ENCODE measurements at places on chromosomes 6 and 20.

- DNase-seq, result no peak
Measured at GRCh38 chr6:147507162-147508041, 1.1 kb upstream of the SAMD5 start.

- DNase-seq, result no peak
Measured at GRCh38 chr20:47998736-47999135, 213.5 kb upstream of the SULF2 start.

DNA sequence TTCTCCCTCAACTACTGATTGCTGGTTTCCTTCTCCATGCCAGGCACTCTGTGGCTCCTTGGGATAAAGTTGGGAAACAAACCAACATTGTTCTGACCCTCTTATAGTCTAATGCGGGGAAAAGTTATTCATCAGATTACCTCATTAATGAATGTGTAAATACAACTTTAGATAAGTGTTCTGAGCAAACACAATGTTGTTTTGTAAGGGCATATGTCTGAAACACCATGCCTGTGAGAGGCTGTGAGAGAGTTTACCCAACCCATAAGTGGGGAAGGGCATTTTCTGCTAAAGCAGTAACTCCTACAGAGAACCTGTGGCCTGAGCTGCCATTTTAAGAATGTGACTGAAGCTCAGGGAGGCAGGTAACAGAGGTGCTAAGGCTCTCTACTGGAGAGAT, 283.5 kb downstream of the KHDC1L start:
- no peak for DNase-seq

GRCh38 chr6:108653949-108654348, 93.2 kb downstream of the FOXO3 start:
- DNase-seq, result no peak

GRCh38 chr6:90502381-90502780, 84.5 kb downstream of the MAP3K7 start:
- DNase-seq, result no peak

GRCh38 chr6:87701344-87701675, 723 bp downstream of the AKIRIN2 start:
- peak; percentile 30 for DNase-seq

DNA sequence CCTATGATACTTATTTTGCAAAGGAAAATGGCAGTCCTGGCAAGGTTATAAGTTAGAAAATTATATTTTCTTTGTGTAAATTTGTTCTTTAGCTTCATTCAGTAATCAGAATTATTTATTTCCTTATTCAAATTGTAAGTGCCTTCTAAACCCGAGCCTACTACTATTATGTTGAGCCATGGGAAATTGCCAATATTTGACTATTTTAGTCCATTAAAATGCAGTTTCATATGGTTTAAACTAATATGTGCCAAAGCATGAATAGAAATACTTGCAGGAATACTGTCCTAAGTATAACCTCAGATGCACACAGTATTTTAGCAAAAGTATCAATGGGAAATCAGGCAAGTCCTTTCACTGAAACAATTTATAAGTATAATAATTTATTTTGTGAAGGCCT, 228.4 kb downstream of the LAMA2 start:
- no peak for DNase-seq

DNA sequence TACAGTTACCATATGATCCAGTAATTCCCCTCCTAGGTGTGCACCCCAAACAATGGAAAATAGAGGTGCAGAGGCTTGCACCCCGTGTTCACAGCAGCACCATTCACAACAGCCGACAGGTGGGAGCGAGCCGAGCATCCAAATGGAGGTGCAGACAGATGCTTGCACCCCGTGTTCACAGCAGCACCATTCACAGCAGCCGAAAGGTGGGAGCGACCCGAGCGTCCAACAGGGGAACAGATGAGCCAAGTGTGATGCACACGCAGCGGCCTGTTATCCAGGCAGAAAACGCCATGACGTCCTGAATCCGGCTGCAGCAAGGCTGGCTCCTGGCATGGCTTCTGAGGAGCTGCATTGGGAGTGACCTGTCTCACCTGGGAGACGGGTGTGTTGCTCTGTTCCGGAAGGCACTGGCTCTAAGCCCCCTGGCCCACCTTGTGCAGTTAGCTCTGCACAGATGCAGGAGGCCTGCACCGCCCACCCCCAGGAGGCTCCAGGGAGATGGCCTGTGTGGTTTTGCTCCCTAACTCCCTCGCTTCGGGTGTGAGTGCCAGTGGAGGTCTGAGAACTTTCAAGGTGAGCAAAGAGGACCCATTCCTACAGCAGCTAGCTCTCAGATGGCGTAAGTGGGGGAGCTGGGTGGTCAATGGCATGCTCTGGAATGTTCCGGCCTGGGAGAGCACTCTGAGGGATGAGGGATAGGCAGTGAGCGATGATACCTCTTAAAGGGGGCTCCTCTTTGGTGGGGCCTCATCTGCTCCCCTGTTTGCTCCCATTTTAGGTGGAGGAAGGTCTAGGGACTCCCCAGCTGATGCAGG, 47.8 kb upstream of the FRMD1 start:
- no peak for DNase-seq

- no peak for DNase-seq
Measured at GRCh38 chr6:25553502-25553901, 98.5 kb upstream of the SCGN start.

DNA sequence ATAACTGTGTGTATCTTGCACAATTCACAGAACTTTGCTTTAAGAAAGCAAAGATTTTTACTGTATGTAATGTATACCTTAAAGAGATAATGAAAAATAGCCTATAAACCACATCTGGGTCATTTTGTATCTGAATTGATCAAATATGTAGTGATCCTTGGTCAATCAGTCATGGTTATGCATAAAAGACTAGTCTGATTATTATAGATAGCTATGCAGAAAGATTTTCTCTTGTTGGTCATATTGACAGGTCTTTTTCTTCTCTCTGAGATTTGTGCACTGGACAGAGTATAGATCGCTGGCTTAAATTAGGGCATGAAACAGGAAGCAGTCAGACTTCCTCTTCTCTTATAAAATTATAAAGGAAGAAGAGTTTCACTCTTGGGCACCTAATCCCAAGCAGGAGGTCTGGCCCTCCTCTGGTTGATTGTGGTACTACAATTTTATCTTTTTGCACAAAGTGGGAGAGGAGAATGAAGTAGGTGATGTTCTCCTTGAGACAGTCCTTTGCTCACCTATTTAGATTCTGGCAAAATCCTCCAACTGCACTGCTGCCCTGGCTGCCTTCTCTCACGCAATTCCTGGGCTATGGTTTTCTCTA, 380.9 kb upstream of the RGS17 start:
- no peak for DNase-seq

DNA sequence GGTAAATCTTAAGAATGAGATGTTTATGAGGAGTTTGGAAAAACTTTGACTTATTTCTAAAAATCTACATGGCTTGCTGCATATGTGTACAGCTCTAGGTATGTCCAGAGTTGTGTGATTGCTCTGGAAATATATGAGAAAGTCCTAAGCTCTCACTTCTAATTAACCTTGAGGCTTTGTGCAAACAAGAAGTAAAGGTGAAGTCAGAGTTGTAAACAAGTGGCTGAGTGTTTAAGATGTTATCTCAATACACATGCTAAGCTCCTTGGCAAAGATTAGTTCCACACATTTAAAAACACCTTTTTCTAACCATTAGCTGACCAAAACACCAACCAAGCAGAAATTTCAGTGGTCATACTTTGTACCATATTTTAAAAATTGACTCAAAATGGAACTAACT, 684.2 kb downstream of the HTR1B start:
- DNase-seq, result no peak

GRCh38 chr20:20255099-20255498, 112.8 kb upstream of the INSM1 start:
- DNase-seq, result no peak

GRCh38 chr20:5914859-5915258, 35.5 kb downstream of the TRMT6 start:
- DNase-seq, result no peak

GRCh38 chr6:124560873-124561567, 401.2 kb upstream of the RNF217 start:
- no peak for DNase-seq

DNA sequence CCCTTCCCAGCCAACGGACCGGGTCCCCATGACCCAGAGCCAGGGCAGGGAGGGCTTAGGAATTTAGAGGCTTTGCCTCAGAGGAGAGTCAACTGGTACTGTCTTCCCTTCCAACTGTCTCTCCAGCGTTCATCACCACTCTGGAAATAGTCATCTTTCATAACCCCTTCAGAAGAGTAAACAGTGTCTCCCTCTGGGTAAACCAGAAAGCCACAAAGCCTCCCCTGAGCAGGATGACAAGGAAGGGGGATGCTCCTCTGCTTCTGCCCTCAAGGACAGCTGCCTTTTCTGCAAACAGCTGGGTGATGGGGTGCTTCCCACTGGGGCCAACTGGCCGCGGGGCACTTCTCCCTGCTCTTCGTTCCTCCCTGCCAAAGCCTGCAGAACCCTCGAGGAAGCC, 90.1 kb downstream of the PSMG4 start:
- DNase-seq, result no peak

GRCh38 chr6:127347178-127347577, 3.8 kb upstream of the ECHDC1 start:
- no peak for DNase-seq

DNA sequence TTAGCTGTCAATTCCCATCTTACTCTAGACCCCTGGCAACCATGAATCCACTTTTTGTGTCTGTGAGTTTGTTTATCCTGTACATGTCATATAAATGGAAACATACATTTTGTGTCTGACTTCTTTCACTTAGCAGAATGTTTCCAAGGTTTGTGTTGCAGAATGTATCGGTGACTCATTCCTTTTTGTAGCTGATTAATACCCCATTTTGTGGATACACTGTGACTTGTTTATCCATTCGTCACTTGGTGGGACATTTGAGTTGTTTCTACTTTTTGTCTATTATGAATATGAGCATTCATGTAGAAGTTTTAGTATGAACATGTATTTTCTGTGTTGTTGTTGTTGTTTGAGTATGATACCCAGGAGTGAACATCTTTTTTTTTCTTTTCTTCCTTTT, 21.4 kb downstream of the CDYL start:
- no peak for DNase-seq

DNA sequence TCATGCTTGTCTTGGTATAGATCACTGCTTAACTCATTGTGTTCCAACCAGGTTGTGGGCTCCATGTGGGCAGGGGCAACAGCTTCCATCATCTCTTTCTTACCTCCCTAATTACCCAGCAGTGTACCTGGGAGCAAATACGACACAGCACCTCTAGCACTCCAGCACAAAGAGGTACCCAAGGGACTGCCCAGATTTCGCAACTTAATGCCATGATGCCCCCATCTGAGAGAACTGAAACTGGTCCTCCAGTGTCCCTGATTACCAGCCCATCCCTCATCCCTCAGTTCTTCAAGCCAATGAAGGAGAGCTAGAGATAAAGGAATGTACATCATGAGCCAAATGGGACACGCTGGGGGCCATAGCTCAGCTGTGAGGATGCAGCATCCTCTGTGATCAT, 41.9 kb upstream of the MDGA1 start:
- DNase-seq, result no peak

DNA sequence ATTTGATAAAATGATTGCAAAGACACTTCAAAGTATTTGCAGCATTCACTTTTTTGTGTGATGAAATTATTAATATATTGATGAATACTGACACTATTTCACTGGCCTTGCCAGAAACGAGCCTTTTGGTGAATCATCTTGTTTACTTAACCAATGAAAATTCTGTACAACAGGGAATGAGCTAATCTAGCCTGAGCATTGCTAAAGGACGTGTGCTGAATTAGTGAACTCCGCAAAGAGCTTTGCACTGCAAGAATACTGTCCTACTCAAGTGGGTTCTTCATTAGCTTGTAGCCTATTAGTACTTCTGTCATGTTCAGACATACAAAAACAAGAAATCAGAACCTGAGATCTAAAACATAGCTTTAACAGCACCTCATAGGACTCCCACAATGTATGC, 172.0 kb upstream of the NRSN1 start:
- no peak for DNase-seq

GRCh38 chr20:49695830-49696229, 17.8 kb downstream of the B4GALT5 start:
- no peak for DNase-seq

DNA sequence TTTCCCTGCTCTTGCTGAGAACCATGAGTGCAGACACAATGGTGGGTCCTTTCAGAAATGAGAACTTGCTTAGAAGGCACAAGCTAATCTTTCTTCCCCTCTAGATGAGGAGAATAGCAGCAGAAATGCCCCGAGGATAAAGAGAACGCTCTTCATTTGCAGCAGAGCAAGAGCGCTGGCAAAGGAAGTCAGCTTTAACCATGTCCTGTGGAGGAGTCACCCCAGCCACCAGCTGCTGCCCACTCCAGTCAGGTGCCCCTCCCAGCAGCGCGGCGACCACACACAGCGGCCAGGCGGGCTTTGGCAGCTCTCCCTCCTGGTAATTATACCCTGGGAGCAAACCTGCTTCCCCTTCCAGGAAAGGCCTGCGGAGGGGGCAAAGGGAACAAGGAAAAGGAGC, 42.4 kb upstream of the EMILIN3 start:
- peak; percentile 37 for DNase-seq

DNA sequence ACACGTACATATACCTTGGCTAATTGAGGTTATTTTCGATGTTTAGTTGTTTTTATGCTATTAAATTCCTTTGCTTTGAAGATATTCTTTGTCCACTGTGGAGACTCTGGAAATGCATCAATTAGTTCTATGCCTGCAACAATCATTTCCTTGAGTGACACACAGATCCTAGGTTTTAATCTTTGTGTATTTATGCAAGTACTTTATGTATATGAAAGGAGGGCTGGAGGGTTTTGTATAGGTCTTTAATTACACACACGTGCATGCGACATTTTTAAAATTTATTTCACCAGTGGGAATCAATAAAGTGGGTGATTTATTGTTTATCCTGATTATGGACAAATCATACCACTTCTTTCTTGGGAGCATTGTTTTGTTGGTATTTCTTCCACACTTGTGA, 57.3 kb downstream of the ZFAND3 start:
- DNase-seq, result no peak

- no peak for DNase-seq
Measured at GRCh38 chr6:31090973-31091364, 21.4 kb downstream of the C6orf15 start.

DNA sequence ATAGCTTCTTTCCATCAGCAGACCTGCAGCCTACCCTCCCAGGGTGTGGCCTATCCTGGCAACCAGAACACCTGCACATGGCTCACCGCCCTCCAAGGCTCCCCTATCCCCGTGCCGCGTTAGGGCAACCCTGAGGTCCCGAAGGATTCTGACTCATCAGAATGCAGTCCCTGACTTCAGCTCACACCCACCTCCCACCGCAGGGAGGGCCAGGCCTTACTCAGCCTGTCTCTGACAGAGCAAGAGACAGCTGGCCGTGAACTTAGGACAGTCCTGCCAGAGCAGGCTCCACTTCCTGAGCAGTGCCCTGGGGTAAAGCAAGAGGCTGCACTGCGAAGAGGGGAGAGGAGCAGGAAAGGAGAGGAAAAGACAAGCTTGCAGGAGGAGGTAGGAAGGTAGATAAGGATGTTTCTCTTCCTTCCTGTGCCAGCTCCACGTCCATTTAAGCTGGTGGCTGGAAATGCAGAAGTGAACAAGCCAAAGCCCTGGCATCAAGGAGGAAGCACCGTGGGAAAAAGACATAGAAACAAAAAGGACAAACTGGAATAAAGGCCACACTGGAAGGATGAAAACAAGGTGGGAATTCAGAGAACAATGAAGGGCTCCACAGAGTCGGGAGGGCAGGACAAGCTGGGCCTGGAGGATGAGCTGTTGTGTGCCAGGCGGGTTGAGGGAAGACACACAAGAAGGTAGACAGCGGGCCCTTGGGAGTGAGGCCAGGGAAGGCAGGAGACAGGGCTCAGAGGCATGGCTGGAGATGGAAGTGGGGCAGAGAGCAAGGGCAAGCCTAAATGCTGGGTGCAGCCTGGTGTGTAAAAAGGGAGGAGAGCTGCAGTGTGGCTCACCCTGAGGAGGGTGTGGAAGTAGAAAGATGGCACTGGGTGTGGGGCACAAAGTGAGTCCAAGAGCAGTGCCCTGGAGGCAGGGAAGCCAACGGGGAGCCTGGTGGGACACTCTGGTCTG, 102.7 kb downstream of the SLC23A2 start:
- no peak for DNase-seq

Data from hippocampal formation (tissue), 2 donors.